Heart right ventricle (tissue), 16 donors: ENCODE measurements at places on chromosomes 5 and 9. TPM values are rescaled to one million over a fixed set of nuclear protein-coding genes. Genes with fewer than 3 reads are reported as not detected.

The KIF24 gene
- total RNA-seq, result 0.41 TPM

The SLC6A18 gene
- not detected for total RNA-seq

The GLDC gene
- total RNA-seq, result not detected

The PCDHA9 gene
- total RNA-seq, result not detected

The LCN12 gene
- total RNA-seq, result 10.6 TPM

GRCh38 chr5:40572391-40572790 lies 107.3 kb upstream of the PTGER4 start:
- peak; percentile 15 for DNase-seq

DNA sequence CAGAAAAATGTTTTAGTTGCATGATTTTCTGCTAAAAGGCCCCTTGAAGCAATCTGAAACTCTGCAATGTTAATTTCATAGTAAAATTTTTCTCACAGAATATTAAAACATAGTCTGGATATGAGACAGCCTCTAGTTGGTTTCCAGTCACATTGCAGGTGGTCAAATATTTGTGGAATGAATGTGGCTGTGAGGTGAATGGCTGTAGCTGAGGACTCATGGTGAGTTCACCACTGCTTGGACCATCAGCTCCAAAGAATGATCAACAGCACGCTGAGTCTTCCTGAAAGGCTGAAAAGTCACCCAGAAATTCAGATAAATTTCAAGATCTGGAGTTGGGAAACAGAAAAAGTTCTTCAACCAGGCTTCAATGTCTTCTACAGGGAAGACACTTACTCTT lies 79.8 kb downstream of the MAT2B start:
- DNase-seq, result no peak
